ENCODE measurements at places on chromosomes 7 and 10.

DNA sequence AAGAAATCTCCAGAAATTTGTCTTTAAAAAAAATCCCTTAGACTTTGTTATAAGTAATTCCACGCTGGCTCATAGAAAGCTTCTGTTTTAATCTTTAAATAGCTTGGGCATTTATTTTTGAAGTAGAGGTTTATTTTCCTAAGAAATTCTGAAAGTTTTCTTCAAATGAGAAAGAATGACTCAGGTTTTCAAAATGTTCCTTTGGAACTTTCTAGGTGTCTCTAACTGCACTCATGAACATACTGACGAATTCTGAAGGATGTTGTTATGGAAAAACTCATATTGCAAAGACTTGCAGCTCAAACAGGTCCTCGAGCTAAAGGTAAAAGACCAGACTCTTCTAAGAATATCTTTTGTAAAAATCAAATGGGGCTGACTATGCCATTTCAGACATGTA lies 10.7 kb downstream of the DGKI start:
- DNase-seq, result no peak

DNA sequence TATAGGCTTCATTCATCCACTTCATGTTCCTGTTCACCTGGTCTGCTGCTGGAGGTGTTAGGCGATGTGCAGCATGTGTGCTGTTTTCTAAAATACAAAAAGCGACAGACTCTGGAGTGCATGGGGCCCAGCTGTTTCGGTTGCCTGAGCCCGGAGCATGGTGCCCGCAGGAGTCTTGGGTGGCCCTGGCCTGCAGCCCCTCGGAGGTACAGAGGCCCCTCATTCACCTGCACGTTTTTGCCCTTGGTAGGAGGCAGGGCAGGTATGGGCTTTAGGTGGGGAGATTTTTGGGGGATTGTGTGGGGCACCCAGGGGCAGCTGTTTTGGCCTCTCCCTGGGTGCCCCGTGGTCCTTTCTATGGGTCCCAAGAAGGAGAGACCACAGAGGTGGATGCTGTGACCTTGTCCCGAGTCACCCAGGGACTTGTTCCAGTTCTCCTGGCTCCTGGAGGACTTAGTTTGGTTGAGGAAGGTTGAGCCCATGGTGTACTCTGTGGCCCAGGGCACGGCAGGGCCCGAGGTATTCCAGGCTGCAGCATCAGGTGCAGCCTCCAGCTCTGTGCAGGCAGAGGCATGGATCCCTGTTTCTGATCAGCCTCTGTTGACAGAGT lies 130.7 kb downstream of the TRRAP start:
- no peak for DNase-seq

GRCh38 chr10:120387326-120387725 lies 69.7 kb upstream of the PLPP4 start:
- no peak for DNase-seq

GRCh38 chr7:35528381-35528977 lies 166.5 kb downstream of the HERPUD2 start:
- DNase-seq, result no peak

- DNase-seq, result no peak
Observed at GRCh38 chr7:6487184-6487545, 39.4 kb upstream of the DAGLB start.

- DNase-seq, result no peak
Observed at GRCh38 chr10:4250587-4250887, 465.5 kb upstream of the KLF6 start.

- no peak for DNase-seq
Observed at GRCh38 chr10:43236176-43236850, 30.6 kb downstream of the RASGEF1A start.

Data from CD4-positive, alpha-beta T cell treated with Interleukin-10 for 1 hour (primary cell).